ENCODE measurements at places on chromosomes 4 and X.

DNA sequence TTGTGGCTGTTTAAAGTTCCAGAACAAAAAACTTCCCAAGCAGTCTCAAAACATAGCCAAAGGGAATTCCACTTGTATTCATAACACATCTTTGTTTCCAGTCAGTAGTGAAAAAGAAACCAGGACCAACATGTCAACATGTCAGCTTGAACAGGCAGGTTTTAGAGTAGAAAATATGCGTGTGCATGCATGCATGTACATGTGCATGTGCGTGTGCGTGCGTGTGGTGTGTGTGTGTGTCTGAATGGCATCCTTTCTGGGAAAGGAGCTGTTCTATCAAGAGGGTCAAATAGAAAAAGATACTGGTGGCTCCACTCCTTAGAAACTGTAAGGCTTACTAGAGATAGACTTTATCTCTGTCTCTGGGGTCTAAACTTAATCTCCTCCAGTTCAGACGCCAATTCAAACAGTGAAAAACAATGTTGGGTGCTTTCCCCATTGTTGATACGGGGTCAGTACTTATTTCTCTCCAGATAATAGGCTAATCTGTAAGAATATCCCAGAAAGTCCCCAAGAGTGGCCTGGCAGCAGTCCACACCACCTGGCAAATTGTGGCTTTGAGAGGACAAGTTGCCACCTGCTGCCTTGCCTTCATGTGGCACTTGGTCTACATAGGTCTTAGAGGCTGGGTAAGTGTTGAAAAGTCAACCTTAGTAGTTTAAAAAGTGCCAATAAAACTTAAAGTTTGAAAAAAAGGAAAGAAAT lies 110.4 kb downstream of the SCD5 start:
- no peak for ATAC-seq

DNA sequence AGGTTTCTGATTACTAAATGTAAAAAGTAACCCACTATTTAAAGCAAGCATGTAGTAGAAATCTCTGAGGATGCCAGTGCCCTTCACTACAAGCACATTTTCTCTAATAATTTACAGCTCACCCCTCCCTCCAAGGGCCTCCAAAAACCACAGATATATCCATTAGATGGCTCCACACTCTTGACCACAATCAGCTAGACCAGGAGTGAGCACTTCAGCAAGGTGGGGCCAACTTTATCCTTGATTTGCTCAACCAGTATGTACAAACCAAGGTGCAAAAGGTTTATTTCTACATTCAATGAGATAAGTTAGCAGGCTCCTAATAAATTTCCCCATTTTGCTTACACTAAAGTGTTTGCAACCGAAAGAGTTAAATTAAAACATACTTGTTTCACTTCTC lies 35.8 kb downstream of the RFC1 start:
- no peak for ATAC-seq

DNA sequence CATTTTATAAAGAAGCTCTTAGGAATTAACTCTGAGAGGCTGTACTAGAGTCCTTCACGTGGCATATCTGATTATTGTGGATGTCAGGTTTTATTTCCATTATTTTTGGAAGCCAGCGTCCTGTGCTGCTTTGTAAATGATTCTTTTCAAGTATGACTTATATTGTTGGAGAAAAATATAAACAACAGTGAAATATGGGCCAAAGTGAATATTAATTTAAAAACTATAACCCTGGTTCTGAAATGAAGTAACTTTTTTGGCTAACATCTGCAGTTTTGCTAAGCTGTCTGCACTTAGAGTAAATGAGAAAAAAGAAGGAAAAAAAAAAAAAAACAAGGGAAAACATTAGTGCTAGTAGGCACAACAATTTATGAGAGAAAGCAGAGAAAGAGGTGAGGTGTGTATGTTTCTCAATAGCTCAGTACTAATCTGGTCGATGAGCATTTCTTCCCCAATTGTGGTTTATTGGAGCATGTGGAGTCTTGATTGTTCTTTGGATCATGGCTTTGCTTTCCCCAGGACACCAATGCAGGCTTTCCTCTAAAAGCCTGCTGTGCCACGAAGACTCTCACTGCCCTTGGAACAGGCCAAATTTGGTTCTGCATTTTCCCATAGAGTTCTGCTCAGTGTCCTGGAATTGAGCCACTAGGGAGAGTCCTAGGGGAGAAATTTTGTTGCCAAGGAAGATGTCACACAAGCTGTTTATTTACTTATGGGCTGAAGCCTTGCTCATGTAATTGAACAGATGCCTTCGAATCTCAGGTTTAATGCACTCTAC lies 273.3 kb downstream of the DKK2 start:
- peak; percentile 77 for ATAC-seq

DNA sequence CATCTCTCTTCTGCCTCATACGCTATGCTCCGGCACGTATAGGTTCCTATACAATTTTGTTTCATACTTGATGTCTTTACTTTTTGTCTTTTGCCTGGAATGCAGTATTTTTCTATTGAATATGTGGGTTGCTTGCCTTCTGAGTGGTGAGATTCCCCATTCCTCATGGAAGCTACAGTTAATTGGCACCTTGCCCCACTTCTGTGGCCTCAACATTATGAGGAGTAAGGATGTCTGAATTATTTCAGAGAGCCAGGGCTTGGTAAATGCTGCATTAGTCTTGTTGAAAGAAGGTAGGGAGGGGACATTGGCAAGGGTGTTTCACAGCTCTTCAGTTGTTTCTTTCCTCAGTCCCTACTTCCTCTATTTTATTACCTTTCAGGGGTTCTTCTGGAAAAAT lies 23.0 kb downstream of the CDKL5 start:
- no peak for ATAC-seq

- no peak for ATAC-seq
These were observed 107.0 kb upstream of the CTSO start for GRCh38 chr4:156060661-156061060.

GRCh38 chr4:166021617-166022016 lies 148.6 kb downstream of the TLL1 start:
- ATAC-seq: no peak

DNA sequence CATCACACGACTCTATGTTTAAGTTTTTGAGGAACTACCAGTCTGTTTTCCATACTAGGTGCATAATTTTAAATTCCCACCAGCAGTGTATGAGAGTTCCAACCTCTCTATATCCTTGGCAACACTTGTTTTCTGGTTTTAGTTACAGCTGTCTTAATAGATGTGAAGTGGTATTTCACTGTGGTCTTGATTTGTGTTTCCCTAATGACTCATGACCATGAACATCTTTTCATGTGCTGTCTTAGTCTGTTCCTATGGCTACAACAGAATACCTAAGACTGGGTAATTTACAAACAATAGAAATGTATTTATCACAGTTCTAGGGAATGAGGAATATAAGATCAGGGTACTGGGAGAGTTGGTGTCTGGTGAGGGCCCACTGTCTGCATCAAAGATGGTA lies 51.5 kb upstream of the GPR78 start:
- ATAC-seq: no peak

- no peak for ATAC-seq
These were observed 103.6 kb upstream of the BCOR start for GRCh38 chrX:40201329-40201885.

DNA sequence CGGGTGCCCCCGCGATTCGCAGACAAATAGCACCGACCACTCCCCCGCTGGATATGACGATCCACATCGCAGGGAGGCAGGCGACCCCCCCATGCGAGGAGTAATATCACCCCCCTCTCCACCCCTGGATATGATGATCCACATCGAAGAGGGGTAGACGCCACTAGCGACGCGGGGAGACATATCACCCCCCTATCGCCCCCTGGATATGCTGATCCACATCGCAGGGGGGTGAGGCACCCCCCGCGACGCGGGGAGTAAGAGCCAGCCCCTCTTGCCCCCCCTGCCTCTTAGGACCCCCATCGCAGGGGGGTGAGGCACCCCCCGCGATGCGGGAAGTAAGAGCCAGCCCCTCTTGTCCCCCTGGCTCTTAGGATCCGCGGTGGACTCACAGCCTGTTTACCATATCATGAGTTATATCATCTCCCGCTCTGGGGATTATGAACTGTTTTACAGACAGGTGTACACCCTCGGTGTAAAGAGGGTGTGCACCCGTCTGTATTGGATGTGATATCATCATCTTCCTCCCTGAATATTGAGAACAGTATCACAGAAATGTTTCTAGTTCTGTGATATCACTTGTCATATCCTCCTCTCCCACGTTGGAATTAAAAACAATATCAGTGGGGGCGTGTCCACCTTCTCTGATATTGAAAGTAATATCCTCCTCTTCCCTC lies 22.7 kb upstream of the DRD5 start:
- ATAC-seq: no peak

- ATAC-seq: no peak
These were observed 9.9 kb downstream of the LRPAP1 start for GRCh38 chr4:3522326-3522640.

GRCh38 chrX:123920105-123920785 lies 41.3 kb upstream of the STAG2 start:
- ATAC-seq: peak; percentile 89

- peak; percentile 93 for ATAC-seq
These were observed 10.4 kb upstream of the TSPYL2 start for GRCh38 chrX:53071604-53072417.

GRCh38 chr4:149296503-149296902 lies 519.1 kb downstream of the IQCM start:
- ATAC-seq: no peak

DNA sequence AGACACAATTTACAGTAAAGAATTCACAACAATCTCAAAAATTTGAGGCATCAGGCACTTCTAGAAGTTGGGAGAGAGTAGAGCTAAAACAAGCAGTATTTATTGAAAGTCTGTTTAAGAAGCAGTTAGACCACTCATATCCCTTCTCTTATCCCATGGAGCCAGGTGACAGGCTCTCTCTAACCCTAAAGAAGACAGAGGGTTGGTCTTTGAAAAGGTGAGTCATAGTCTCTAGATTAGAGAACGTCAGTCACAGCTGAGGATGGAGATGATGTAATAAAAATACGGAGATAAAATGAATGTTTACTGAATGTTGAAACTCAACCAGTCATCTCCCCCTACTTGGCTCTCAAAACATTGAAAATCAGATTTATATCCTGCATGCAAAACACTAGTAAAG lies 223.8 kb downstream of the CHIC2 start:
- no peak for ATAC-seq

- no peak for ATAC-seq
These were observed 135.0 kb downstream of the IDS start for GRCh38 chrX:149370097-149370496.

- ATAC-seq: no peak
These were observed 4.5 kb upstream of the MAMLD1 start for GRCh38 chrX:150358651-150359050.

DNA sequence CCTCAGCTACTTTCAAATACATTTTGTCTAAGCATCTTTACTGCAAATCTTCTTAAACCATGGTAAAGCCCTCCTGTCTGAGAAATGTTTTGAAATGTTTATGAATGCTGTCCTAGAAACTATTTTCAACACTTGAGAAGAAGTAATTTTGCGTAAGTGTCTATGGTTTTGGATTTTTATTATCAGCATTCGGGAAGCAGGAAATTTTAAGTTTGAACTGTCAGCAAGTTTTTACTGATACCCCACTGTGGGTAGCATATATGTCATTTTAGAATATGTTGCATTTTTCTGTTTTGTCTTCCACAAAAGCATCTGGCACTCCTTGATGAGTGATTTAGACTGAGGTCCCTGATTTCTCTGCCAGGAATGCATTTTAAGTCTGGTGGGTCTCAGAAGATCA lies 302.4 kb upstream of the GIMD1 start:
- no peak for ATAC-seq

DNA sequence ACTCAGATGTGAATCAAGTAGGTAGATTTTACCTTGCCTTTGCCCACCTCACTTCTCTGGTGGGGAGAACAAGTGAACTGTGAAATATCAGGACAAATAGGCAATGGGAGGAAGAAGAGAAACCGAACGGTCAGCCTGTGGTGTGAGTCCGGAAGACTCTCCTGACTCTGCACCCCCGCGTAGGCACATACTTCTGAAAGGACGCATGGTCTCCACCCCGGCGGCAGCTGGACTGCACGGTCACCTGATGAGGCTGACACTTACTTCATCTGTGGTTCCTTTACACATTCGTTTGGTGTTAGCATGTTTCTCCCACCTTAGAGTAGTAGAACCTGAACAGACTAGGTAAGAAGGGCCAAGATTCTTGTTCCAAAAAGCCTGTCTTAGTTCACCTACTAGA lies 58.4 kb downstream of the NELFA start:
- no peak for ATAC-seq

- ATAC-seq: no peak
These were observed 45.4 kb downstream of the FGFRL1 start for GRCh38 chr4:1056671-1057402.

GRCh38 chr4:11261066-11261850 lies 167.4 kb downstream of the HS3ST1 start:
- no peak for ATAC-seq

DNA sequence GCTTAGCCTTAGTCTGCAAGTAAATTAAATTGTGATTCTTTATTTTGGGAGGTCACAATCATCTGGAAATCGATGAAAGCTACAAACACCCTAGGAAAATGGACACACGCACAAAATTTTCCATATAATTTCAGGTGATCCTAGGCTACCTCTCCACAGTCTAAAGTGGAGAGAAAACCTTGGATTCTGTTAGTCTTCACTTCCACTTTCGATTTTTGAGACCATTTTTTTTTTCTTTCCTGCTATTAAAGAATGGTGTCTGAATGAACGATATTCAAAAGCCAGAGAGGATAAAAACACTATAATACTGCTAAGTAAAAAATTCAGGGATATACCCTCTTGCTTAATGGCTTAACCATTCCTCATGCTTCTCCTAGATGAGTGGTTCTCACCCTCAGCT lies 1.7 kb downstream of the FBXL5 start:
- ATAC-seq: peak; percentile 4

- ATAC-seq: no peak
These were observed 88.6 kb upstream of the PTCHD1 start for GRCh38 chrX:23246001-23246400.

- ATAC-seq: no peak
These were observed 10.7 kb upstream of the CPE start for GRCh38 chr4:165368114-165368513.

DNA sequence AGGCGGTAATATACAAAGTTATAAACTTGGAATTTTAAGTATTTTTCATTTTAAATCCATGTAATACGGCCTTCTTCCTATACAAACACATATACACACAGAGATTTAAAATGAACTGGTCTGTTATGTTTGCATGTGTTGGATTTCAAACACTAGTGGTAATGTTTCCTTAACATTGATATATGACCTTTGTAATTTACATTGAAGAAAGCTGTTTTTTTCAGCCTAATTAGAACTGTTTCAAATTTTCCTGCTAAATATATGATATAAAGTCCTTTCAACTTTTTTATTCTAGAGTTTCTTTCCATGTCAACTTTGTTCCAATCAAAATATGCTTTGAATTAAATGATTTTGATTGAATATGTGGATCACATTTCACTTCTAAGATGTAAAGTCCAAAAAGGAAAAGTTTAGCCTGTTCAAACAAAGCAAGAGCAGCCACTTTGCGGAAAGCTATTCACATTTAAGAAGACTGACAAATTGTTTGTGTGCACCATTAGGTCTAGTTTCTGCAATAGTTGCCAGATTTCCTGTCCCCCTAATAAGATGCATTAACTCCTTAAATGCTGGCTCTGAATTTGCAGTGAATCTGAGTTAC lies 226.0 kb upstream of the MAB21L2 start:
- no peak for ATAC-seq
